ENCODE measurements at places on chromosomes 12 and 14.

DNA sequence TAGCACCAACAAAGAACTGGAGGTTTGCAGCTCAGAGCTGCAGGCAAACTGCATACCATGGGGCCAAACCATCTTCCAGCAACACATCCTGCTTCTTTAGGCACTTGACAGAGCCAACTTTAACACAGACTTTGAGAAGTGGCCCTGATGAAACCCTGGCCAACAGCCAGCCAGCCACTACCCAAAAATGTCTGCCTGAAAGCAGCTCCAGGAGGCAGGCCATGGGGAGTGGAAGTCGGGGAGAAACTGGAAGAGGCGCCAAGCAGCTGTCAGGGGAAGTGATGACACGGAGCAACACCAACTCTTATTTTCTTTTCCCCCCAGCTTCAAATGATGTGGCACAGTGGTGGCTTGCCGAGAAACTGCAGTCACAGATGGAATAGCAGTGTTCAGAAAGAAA lies 110.9 kb upstream of the PLXNC1 start:
- no peak for ATAC-seq

DNA sequence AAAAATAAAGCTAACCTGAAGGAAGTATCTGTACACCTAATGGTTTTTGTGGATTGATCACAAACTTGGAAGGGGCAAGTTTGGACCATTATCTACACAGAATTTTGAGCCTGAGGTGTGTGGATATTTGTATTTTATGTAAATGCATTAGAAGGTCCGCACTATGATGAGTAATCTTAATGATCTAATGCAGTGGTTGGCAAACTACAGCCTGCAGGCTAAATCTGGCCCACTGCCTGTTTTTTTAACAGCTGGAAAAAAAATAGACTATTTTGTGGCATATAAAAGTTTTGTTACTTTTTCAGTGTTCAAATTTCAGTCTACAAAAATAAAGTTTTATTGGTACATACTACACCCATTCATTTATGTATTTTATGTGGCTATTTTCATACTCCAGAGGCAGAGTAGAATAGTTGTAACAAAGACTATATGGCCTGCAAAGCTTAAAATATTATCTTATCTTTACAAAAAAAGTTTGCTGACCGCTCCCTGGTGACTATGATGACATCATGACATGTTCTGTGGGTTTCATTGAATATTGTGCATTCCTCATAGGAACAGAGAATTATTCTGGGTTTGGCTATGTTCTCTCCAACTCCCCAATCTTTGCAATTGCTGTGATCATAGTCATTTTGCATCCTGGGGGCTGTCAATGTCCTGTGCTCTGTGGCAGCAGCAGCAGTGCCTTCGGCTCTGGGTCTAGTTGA lies 962.6 kb upstream of the FBXO33 start:
- ATAC-seq, result no peak

GRCh38 chr14:78946949-78947348 lies 776.8 kb downstream of the NRXN3 start:
- no peak for ATAC-seq

- ATAC-seq, result no peak
These were observed 5.6 kb downstream of the CHFR start for GRCh38 chr12:132881818-132882217.

DNA sequence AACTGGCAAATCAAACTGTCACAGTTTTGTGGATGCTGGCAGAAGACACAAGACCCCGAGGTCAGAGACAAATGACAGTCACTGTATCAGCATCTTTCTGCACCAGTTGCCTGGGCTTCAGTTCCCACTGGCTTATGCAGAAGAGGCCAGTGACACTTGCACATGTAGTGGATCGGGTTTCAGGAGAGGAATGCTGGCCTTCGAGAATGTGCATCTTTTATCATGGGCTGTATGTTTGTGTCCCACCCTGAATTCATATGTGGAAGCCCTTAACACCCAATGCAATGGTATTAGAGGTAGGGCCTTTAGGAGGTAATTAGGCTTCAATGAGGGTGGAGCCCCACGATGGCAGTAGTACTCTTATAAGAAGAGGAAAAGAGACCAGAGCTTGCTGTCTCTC lies 150.9 kb downstream of the SLC15A4 start:
- no peak for ATAC-seq

DNA sequence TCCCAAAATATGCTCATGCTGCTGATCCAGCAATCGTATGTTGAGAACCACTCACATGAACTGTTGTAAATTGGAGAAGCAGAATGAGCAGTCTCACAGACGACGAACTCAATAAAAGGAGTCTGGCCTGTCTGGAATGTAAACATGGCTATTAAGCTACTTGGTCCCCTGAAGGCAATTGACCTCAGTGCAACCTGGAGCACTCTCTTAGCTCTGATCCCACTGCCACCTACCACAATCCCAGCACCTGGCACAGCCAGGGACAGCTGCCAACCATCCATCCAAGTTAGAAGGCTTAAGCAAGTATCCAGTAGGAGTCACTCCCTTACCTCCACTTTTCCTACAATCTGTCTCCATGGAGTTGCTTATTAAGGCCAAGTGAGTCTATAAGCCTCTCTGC lies 406.9 kb upstream of the CLEC14A start:
- no peak for ATAC-seq

GRCh38 chr12:77334806-77335205 lies 269.4 kb upstream of the E2F7 start:
- no peak for ATAC-seq

- ATAC-seq, result no peak
These were observed 19.0 kb downstream of the CORO1C start for GRCh38 chr12:108712165-108712924.

- peak; percentile 29 for ATAC-seq
These were observed 33.2 kb downstream of the PIGH start for GRCh38 chr14:67566908-67567307.

- ATAC-seq, result no peak
These were observed 19.0 kb downstream of the PTGER2 start for GRCh38 chr14:52333108-52333507.

DNA sequence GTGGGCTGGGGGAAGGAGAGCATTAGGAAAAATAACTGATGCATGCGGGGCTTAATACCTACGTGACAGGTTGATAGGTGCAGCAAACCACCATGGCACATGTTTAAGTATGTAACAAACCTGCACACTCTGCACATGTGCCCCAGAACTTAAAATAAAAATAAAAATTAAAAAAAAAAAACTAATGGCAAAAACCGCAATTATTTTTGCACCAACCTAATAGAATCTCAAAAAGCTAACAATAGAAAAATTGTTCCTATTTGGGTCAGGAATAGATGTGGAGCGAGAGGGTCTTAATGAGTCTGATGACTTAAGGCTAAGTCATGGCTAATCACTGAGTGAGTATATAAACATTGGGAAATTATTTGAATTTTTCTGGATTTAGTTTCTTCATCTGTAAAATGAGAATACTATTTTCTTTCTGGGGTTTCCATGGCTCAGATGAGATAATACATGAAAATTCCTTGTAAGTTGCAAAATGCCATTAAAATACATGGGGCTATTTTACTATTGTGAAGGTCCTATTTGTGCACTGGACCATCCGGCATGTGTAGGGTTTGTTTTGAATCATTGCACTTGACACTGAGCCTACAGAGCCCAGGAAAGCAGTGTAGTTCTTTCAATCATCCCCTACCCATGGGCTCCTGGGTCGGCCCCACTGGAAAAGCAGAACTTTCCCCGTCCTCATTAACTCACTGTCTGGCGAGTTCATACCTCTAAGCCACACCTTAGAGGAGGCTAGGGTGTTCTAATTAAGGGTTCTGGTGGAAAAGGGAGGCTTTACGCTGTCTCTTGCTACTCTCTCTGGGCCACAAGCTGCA lies 164.1 kb upstream of the NTF3 start:
- no peak for ATAC-seq

DNA sequence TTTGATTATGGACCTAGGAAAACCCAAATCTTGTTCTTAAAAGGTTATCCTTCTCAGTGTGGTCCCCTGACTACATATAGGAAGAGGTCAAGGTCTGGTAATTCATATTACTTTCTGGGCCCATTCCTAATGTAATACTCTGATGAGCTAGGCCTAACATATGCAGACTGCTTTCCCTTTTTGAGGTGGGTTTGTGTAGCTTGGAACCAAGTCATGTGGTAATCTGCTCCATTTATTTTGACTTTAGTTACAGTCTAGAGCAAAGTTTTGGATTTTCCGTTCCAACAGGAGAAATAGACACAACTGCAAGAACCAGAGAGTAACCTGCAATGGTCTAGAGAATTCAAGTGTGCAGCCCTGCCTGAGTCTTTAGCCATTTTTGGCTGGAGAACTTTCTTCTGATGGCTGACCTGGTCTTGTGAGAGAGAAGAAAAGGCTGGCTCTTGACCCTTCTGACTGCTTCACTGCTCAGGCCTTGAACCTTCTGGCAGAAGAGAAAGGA lies 22.5 kb downstream of the TTC6 start:
- ATAC-seq, result no peak

DNA sequence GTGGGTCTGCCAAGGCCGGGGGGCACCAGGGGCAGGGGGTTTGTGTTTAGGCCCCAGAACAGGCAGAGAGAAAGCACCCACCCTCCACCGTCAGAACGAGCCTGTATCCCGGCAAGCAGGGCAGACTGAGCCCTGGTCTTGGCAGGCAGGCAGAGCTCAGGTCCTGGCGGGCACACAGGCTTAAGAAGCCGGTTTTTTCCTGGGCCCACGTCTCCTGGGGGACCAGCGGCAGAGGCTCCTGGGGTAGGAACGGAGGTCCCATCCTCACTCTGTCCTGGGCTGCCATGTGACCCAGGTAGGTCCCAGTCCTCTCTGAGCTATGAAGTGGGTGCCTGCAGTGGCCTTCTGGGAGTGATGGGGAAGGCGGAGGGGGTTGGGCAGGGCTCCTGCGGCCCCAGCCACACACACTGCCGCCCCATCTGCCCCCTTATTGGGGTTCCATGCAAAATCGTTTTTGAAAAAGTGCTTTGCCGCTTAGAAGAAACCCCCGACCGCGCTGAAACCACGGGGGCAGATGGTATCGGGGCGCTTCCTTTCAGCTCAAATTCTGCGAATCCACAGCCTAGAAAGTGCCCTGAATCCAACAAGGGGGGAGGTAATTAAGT lies 24.2 kb downstream of the SH2B3 start:
- no peak for ATAC-seq

- peak; percentile 40 for ATAC-seq
These were observed 32.5 kb upstream of the SSPN start for GRCh38 chr12:26162905-26163304.

GRCh38 chr12:24462946-24463345 lies 486.0 kb downstream of the BCAT1 start:
- no peak for ATAC-seq

Measured in esophagus mucosa (tissue), 1 donor.